ENCODE measurements at places on chromosomes 2 and 18.

GRCh38 chr18:37710726-37711125, 145.1 kb upstream of the CELF4 start:
- no peak for DNase-seq

DNA sequence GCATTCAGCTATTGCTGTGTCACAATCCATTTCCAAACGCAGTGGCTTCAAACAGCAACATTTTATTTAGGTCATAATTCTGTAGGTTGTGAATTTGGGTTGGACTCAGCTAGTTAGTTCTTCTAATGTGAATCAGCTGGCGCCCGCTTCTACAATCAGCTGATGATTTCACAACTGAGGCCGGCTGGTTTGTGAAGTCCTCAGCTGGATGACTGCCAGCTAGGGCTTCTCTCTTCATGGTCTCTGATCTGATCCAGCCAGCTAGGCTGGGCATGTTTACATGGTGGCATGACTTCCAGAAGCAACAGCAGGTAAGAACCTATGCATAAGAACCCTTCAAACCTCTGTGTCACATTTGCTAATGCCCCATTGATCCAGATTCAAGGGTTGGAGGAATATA, 172.0 kb downstream of the SLC4A10 start:
- no peak for DNase-seq

GRCh38 chr18:12517142-12517825, 109.6 kb downstream of the PRELID3A start:
- DNase-seq: no peak

DNA sequence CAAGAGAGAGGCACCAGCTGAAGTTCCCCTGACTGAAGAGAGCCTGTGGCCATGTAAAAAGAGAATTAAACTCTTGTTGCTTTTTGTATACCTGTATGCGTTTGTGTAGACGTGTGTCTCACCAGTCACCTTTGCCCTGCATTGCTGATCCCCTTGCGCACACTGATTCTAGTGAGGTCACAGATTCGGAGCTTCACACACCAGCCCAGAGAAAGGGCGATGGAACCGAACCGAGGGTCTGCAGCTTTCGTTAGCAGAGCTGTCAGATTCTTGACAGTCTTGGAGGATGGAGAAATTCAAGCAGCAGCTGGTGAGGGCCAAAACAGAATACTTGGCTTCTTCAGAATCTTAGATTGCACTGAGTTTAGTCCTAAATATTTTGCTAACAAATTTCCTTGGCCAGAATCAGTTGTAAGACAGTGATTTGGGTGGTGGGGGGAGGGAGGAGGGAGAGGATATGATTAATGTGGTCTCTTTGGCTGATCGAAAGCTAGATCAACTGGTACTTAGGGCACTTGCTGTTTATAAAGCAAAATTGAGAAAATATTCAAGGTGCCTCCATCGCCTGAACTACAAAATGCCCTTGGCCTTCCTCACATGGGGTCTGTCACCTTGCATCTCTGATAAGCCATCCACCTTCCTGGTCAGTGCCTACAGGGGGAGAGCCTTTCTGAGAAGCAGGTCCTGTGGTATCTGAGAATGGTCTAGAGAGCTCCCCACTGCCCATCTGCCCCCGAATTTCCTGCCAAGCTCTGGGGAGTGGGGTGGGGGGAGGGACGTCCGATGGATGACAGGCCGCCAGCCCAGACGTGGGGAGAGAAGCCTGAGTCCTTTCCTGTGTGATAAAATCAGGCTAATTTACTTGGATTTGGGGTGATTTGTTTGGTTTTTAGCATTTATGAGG, 123.5 kb downstream of the CABLES1 start:
- no peak for DNase-seq

DNA sequence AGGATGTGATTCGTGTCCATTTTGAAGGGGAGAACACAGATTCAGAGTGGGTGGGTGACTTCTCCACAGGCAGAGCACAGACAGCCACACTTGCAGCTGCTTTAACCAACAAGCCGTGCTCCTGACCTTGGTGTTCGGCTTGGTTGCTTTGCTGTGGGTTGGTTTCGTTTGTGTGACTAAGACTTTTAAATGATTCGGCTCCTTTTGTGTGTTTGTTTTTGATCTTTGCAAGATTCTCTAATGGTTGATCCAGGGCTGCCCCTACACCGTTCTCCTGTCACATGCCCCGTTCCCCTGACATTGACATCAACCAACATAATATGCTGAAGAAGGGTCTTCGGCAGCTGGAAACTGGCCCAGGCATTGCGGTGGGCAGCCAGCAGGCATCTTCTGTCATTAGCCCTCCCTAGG, 95.9 kb upstream of the MBOAT2 start:
- DNase-seq: no peak

DNA sequence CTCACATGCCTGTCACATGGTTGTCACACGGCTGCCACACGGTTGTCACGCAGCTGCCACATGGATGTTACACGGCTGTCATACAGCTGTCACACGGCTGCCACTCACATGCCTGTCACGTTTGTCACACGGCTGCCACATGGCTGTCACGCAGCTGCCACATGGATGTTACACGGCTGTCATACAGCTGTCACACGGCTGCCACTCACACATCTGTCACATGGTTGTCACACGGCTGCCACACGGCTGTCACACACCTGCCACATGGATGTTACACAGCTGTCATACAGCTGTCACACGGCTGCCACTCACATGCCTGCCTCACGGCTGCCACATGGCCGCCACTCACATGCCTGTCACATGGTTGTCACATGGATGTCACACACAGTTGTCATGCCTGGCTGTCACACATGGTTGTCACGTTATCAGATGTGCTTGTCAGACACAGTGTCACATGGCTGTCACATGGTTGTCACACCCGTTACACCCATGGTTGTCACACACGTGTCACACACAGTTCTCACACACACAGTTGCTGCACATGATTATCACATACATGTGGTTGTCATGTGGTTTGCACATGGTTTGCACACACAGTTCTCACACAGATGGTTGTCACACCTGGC, 19.4 kb downstream of the KCNG2 start:
- DNase-seq: no peak

DNA sequence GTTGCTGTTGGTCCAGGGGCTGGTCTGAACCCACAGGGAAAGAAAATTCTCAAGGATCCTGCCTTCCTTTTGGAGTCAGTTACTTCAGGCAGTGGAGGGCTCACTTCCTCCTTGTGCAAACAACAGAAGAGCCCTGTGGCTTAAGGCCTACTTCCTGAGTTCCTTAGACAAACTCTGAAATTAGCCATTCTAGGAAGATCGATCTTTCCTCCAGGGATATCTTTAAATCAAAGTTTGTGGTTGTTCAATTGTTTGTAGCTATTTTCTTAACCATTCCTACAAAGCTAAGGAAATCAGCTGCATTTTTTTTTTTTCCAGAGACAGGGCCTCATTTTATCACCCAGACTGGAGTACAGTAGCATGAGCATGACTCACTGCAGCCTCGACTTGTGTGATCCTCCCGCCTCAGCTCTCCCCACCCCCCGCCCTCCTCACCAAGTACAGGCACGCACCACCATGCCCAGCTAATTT, 156.0 kb downstream of the TANC1 start:
- peak; percentile 34 for DNase-seq

DNA sequence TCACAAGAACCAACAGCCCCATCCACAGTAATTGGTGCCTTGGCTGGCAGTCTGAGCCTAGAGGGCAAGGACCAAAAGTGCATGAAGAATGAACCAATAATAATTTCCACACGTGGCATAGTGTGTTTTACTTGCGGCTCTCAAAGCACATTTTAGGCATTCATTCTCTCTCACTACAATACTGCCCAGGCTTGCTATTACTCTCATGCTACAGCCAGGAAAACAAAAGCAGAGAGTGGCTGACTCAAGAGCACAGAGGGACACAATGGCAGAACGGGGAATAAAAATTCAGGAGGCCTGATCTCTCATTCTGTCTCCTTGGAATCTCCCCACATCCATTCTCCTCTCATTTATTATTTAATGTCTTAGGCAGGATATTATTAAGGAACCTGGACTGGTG, 57.0 kb upstream of the NOL4 start:
- DNase-seq: no peak

GRCh38 chr18:3402982-3403451, 47.0 kb upstream of the TGIF1 start:
- no peak for DNase-seq

DNA sequence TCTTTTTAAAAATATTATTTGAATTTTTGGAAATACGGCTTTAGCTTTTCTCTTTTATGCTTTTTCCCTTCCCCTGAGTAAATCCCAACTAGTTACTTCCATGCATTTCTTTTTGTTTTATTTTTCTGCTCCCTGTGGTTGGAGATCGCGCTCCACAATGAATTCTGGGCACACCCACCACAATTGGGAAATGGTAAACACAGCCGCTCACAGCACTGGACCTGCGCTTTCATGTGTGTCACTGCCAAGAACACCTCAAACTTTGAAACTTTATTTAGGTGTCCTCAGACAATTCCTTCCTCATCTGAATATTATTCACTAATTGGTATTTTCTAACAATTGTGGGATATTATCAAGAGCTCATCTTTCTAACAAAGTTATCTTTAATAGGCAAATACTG, 82.8 kb upstream of the TMEM18 start:
- no peak for DNase-seq
